ENCODE measurements at places on chromosomes 7 and 10. TPM values are rescaled to one million over a fixed set of nuclear protein-coding genes. Genes with fewer than 3 reads are reported as not detected.

Gene TRIM73
- 3.6 TPM for total RNA-seq

Gene BMPER
- total RNA-seq: not detected

DNA sequence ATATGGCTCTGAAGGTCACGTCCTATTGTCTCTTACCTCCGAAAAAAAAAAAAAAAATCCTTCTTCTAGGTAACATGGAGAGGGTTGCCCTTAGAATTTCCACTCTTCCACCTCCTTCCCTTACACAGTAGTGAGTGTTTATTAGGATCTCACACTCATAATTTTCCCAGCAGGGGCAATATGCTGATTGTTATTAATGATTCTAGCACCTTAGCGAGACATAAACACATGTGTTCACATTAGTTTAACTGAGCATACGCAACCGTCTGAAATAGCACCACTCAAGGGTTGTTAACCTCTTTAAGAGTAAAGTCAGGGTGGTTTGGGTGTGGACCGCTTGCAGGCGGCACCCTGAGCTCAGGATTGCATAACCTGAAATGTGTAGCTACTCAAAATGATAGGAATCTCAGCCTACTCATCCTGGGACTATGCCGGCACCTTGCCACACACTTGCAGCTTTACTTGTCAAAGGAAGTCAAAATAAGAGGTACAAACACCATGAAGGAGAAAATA, 52.2 kb downstream of the CPEB3 start:
- H3K27me3 ChIP-seq: peaks cover 14% of the 10 kb centered on the region
- no peak for DNase-seq
- peaks cover 27% of the 10 kb centered on the region for H3K4me1 ChIP-seq
- H3K27ac ChIP-seq: no peak overlapping the region

GRCh38 chr7:1951159-1951536, 281.1 kb downstream of the ELFN1 start:
- peaks cover 3% of the 10 kb centered on the region for H3K36me3 ChIP-seq
- no peak overlapping the region for H3K4me3 ChIP-seq
- H3K27ac ChIP-seq: no peak overlapping the region
- peaks cover 17% of the 10 kb centered on the region for H3K4me1 ChIP-seq
- DNase-seq: peak; percentile 52
- no peaks in the 10 kb centered on the region for H3K27me3 ChIP-seq

Gene TMEM176A
- total RNA-seq: not detected

DNA sequence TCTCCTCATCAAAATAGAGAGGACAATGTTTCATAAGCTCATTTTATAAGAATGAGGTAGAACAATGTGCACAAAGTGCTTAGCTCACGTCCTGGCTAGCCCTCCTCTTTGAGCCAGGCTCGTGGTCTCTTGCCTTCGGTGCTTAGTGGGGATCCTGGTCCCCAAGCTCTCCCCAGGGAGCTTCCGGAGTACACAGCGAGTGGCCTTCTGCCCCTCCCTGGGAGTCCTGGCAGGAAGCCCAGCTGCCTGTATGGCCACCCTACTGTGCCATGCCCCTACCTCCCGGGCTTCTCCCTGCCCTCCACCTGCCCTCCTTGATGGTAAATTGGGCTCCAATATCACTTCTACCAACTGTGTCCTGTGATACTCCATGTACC, 868 bp downstream of the MYO1G start:
- H3K4me1 ChIP-seq: peaks cover 74% of the 10 kb centered on the region
- H3K36me3 ChIP-seq: peaks cover 75% of the 10 kb centered on the region
- no peaks in the 10 kb centered on the region for H3K27me3 ChIP-seq
- DNase-seq: peak; percentile 61
- peak overlapping the region; percentile 99 for H3K27ac ChIP-seq
- peak overlapping the region; percentile 99 for H3K4me3 ChIP-seq

DNA sequence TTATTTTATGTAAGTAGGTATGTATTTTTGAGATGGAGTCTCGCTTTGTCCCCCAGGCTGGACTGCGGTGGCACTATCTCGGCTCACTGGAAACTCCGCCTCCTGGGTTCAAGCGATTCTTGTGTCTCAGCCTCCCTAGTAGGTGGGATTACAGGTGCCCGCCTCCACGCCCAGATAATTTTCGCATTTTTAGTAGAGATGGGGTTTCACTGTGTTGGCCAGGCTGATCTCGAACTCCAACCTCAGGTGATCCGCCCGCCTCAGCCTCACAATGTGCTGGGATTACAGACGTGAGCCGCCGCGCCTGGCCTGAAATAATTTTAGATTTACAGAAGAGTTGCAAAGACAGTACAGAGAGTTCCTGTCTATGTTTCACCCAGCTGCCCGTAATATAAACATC, 37.5 kb downstream of the PFKFB3 start:
- peaks cover 48% of the 10 kb centered on the region for H3K36me3 ChIP-seq
- no peak for DNase-seq
- no peak overlapping the region for H3K4me3 ChIP-seq
- H3K27ac ChIP-seq: no peak overlapping the region

Gene CALHM3
- not detected for total RNA-seq

GRCh38 chr10:124117511-124117785, 24.1 kb upstream of the CHST15 start:
- H3K4me1 ChIP-seq: no peaks in the 10 kb centered on the region
- no peak overlapping the region for H3K27ac ChIP-seq
- no peak for DNase-seq
- H3K36me3 ChIP-seq: no peaks in the 10 kb centered on the region
- H3K4me3 ChIP-seq: no peak overlapping the region

Measured in activated CD4-positive, alpha-beta T cell treated with anti-CD3 and anti-CD28 coated beads for 36 hours (primary cell).